ENCODE measurements at places on chromosomes 2 and 18. TPM values are rescaled to one million over a fixed set of nuclear protein-coding genes. Genes with fewer than 3 reads are reported as not detected.

The FBXO11 gene
- 119 TPM for total RNA-seq

The DIPK1C gene
- not detected for total RNA-seq

The KCNIP3 gene
- total RNA-seq = 0.11 TPM

The VSNL1 gene
- not detected for total RNA-seq

The KIAA2012 gene
- total RNA-seq = not detected

The ASTL gene
- not detected for total RNA-seq

The CCDC121 gene
- total RNA-seq = 2.0 TPM

The WNT10A gene
- total RNA-seq = not detected

The ARHGAP28 gene
- 1.1 TPM for total RNA-seq

The GALNT3 gene
- 0.11 TPM for total RNA-seq

The SOWAHC gene
- 9.9 TPM for total RNA-seq

The CNTNAP5 gene
- total RNA-seq = under 0.01 TPM

The FEV gene
- total RNA-seq = not detected

The ZNF521 gene
- 149 TPM for total RNA-seq

The CCDC150 gene
- total RNA-seq = 7.3 TPM

The DHX57 gene
- total RNA-seq = 18.3 TPM

The TM4SF20 gene
- total RNA-seq = not detected

The ANKRD30BL gene
- total RNA-seq = not detected

The DPYSL5 gene
- total RNA-seq = not detected

The PCARE gene
- not detected for total RNA-seq

The GREB1L gene
- 3.5 TPM for total RNA-seq

The NFATC1 gene
- 21.0 TPM for total RNA-seq

The WDR43 gene
- total RNA-seq = 35.1 TPM

The HOXD8 gene
- total RNA-seq = 23.8 TPM

The CHRNA1 gene
- total RNA-seq = 0.76 TPM

The L3MBTL4 gene
- 8.8 TPM for total RNA-seq

The IL36B gene
- not detected for total RNA-seq

The TWIST2 gene
- total RNA-seq = 0.54 TPM

The REG3A gene
- total RNA-seq = not detected

Data from dermis lymphatic vessel endothelial cell (primary cell).